ENCODE measurements at places on chromosomes 6 and 20.

DNA sequence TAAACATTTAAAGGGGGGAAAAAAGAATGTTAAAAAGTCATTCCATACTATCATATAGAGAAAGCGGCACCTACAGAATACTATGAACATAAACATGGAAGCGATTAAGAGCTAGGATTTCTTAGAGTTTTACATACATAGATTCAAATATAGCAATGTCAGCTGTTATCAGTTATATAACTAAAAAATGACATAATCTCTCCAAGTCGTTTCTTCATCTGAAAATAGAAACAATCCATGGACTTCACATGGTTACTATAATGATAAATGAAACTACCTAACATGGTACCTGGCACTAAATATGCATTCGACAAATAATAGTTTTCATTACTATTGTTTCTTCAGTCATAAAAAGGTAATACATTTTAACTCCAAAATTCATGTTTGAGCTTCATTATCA is 3.7 kb downstream of the IBTK start:
- ATAC-seq, result no peak

GRCh38 chr6:15754035-15754705 is 91.3 kb upstream of the DTNBP1 start:
- ATAC-seq, result no peak

- ATAC-seq, result no peak
These were observed 15.9 kb upstream of the FYN start for GRCh38 chr6:111888928-111889695.

GRCh38 chr6:140744659-140745320 is 1370.3 kb upstream of the CITED2 start:
- ATAC-seq, result no peak

DNA sequence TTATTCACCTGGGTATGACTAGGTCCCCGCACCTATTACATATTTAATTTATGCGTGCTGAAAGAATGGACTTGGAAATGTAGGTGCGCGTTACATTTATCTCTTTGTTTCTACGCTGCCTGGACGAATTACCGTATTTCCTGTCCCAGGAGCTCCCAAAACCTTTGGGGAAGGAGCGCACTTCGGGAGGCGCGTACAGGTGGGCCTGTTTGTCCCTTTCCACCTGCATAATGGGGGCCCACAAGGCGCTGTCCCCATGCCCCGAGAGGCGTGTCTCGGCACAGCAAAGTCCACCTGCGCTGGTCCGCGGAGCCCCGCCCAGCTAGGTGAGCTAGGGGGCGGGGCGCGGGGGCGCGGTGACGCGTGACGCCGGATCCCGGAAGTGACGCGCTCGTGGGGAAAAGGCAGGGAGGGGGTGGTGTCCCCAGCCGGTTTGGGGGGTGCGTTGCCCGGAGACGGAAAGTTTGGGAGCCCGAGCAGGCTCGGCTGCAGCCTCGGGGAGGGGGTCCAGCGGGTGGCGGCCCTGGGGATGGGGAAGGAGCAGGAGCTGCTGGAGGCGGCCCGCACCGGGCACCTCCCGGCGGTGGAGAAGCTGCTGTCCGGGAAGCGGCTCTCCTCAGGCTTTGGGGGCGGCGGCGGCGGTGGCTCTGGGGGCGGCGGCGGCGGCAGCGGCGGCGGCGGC is at the start of gene ANKS1A:
Gene ANKS1A, plus strand, starts transcription at position 382 of the 682 bp plus-strand sequence. Its CDS starts 148 bp downstream, at position 530.
- peak; percentile 94 for ATAC-seq

- peak; percentile 94 for ATAC-seq
These were observed 10.7 kb upstream of the NCOA7 start for GRCh38 chr6:125779924-125780539.

- ATAC-seq, result no peak
These were observed 414.9 kb upstream of the PTCHD4 start for GRCh38 chr6:48525849-48526248.

GRCh38 chr6:118187568-118188164 is 280.6 kb downstream of the SLC35F1 start:
- no peak for ATAC-seq

GRCh38 chr20:48358176-48359054 is 469.4 kb downstream of the PREX1 start:
- ATAC-seq, result no peak

GRCh38 chr6:40350747-40351217 is 236.4 kb downstream of the LRFN2 start:
- no peak for ATAC-seq

- ATAC-seq, result no peak
These were observed 66.5 kb upstream of the SMIM29 start for GRCh38 chr6:34315256-34315655.

DNA sequence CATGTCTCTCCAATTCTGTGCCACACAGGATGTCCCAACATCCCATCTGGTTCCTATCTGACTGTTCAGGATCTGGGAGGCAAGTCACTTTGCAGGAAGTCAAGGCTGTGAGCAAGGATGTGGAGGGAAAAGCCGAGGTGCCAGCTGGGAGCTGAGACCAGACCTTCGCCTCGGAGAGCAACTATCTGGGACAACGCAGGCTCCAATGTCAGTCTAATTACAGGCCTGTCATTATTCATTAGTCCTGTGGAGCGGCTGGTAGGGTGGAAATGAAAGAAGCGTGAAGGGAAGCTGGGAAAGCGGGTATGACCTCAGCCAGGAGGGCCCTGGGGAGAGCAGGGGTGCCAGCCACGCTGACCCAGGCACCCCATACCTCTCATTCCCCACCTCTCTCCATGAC is 147.3 kb downstream of the UNC5CL start:
- no peak for ATAC-seq

- ATAC-seq, result no peak
These were observed 389.2 kb downstream of the CD83 start for GRCh38 chr6:14506656-14507246.

- ATAC-seq, result no peak
These were observed 185.5 kb upstream of the SNX9 start for GRCh38 chr6:157637516-157637915.

DNA sequence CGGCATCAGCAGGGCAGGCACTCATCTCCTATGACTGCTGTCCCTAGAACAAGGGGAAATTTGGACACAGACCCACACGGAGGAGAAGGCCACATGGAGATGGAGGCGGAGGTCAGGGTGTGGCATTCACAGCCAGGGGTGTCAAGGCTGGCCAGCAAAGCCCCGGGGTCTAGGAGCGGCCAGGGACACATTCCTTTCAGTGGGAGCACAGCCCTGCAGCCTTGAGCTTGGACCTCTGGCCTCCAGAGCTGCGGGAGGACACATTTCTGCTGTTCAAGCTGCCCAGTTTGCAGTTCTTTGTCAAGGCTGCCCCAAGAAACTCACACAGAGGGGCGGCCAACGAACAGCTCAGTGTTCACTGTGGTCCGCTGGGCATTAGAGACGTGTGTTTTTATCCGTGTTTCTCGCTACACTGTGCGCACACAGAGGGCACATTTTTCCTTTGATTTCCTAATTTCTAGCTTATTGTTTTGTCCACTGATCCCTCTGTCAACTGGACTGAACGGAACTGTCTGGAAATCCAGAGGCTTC is 93.4 kb upstream of the MPC1 start:
- ATAC-seq, result no peak

DNA sequence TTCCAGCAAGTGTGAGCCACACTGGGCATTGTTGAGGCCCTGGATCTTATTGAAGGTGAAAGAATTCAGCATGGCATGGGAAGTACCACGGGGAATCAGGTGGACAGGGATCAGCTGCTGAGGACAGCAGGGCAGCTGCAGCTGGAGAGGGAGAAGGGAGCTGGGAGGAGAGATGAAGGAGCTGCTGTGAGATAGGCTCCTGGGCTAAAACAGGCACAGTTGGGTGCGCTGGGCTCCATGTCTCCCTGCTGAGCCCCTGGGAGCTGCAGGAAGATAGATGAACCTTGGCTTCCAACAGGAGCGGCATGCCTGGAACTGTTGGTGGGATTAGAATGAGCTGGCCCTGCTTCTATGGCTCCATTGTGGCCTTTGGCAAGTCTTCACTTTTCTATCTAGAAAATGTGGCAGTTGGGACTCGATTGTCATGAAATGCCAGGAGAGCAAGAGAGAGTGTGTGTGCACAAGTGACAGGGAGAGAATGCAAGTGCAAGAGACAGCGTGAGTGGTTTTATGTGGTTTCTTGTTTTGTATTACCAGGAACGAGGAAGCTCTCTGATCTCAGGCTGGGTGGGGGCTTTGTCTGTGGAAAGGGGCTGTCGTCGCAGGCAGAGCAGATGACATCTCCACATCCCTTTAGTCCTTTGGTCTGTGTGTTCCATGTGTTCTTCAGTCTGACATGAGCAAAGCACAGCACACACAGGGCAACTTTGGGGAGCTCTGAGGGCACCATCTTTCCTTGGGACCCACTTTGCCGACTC is 20.4 kb downstream of the SNPH start:
- no peak for ATAC-seq

DNA sequence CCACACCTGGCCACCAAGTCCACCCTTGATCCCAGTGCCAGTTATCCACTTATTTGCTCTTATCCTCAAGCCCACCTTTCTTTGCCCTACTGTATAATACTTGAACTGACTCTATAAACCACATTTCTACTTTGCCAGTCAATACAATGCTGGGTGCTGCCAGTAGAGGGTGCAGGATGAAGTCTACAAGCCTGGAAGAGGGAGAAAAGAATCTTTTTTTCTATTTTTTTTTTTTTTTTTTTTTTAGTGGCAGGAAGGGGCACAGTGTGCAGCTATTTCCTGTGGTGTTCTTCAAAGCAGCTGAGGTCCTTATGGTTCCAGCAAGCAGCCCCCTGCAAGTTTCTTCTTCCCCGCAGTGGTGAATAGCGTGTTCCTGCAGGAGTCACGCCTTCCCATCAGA is 22.2 kb upstream of the GABRR1 start:
- ATAC-seq, result no peak

GRCh38 chr20:23679133-23680092 is 9.4 kb downstream of the CST4 start:
- ATAC-seq, result no peak

GRCh38 chr6:150263765-150264404 is 104.9 kb upstream of the IYD start:
- ATAC-seq, result no peak

DNA sequence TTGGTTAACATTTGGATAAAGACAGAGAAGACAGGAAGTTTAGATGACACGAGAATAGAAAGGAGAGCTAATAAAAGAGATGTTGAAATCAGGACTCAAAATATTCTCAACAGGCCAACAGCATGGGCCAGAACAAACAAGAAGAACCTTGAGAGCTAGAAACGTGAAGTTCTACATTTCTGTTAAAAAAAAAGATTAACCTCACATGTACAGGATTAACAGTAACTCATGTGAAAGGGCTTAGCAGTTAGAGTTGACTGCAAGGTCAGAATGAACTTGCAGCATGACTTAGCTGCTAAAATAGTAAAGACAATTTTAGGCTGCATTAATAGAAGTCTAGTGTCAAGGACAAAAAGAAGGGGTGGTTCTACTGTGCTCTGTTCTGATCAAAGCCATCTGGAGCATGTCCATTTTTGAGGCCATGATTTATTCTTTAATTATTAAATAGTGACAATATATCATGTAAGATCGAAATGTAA is 331.1 kb upstream of the HSF2 start:
- no peak for ATAC-seq

GRCh38 chr20:53937929-53938367 is 132.4 kb downstream of the BCAS1 start:
- no peak for ATAC-seq

DNA sequence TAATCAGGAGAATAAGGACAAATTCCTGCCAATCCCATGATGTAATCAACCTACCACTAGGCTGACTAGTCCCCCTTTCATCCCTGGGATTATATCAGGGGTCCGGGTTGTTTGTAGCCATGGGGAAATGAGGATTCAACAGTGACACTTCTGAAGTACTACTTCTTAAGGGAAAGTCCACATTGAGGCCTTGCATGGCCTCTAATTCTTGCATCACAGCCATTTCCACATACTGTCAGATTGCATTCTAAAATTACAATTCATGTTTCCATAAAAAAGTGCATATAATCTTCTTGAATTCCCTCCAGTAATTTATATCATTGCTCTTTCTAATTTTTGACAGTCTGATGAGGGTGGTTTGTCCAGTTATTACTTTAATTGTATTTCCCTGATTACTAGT is 184.2 kb downstream of the PHF3 start:
- no peak for ATAC-seq

DNA sequence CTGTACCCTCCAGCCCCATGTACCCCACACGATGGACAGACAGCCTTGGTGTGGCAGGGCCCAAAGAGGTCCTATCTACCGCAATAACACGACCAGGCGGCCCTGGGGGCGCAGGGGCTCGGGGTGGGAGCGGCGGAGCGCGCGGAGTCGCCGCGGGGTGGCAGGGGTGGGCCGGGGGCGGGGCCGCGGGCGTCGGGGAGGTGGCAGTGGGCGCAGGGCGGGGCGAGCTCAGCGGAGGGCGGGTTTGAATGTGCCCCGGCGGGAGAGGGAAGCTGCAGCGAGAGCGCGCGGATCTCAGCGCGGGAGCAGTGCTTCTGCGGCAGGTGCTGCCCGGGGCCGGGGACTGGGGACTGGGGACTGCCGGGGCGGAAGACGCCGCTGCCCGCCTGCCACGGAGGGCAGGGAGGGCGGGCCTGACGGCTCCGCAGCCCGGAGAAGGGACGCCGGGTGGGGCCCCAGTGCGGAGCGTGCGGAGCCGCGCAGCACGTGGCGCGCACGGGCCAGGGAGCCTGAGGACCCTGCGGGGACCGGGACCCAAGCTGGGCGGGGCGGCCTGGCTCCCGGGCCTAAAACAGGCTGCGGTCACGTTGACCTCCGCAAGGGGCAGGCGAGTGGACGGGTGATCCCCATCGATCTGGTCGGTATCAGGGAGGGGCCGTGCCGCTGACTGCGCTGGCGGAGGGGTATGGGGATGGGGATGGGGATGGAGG is at the start of gene SLC29A1:
Gene SLC29A1, plus strand, starts transcription at position 277 of the 710 bp plus-strand sequence. CDS start 3,719 bp downstream, outside the sequence.
- ATAC-seq, result peak; percentile 83

- ATAC-seq, result no peak
These were observed 421.6 kb upstream of the EYS start for GRCh38 chr6:66128656-66129055.

DNA sequence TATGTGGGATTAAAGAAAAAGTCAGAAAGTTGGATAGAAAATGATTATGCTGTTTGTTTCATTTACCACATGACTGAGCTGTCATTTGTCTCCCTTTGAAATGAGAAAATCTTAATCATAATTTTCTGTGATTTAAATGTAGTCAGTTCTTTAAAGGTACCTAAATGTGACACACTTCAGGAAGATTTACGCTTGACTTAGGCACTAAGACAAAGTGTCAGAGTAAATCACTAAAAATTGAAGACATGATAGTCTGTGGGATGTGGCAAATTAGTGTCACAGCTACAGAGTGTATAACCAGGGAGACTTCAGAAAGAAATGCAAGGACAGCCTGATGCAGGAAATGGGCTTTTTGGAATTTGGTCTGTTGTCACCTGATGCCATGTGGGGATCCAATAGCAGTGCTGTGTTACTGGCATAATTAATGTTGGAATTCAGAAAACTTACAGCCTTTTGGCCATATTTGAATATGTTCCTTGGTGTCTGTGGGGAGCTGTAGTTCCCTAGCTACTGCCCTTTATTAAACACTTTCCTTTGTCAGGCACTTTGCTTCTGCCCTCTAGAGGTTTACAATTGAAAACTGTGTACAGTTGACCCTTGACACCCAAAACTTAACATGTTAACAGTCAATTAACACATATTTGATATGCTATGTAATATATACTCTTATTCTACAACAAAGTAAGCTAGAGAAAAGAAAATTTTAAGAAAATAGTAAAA is 493.8 kb downstream of the UTRN start:
- ATAC-seq, result no peak

GRCh38 chr6:81909981-81910900 is 157.8 kb upstream of the TENT5A start:
- ATAC-seq, result no peak
